ENCODE measurements at places on chromosomes 13 and 19.

DNA sequence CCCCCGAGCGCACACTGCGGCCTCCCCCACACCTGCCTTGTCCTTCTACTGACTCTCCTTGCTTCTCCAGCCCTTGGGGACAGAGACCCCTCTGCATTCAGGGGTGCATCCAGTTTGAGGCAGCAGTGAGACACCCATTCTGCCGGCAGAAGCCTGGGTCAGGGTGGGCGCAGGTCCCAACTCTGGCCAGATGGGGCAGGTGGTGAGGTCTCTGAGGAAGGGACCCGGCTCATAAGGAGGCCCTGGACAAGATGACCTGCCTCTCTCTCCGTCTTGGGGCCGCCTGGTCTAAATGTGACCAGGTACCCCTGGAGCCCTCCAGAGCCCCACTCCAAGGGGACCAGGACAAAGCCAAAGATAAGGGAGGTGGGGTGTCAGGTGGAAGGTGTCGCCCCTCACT is 6.1 kb downstream of the CHERP start:
- no peak for DNase-seq

GRCh38 chr13:25267715-25268114 is 19.6 kb downstream of the MTMR6 start:
- no peak for DNase-seq

DNA sequence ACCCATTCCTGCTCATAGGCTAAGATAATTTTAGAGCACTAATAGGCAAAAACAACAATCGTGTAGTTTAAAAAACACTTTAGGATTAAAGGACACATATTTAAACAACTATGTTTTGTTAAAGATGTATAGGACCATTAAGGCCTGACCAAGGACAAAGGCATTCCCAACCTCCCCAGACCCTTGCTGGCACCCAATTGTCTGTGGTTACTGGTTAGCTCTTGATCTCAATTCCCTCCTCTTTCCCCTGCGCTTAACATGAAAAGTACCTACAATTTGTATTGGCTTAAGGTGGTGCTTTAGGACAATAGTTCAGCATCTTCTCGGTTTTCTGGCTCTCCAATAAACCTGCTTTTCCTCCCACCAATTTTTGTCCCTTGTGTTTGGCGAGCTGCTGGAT is 51.0 kb downstream of the TEX26 start:
- no peak for DNase-seq

GRCh38 chr19:18868380-18869022 is 27.5 kb downstream of the CERS1 start:
- no peak for DNase-seq

GRCh38 chr13:42959615-42960014 is 32.4 kb downstream of the EPSTI1 start:
- no peak for DNase-seq

DNA sequence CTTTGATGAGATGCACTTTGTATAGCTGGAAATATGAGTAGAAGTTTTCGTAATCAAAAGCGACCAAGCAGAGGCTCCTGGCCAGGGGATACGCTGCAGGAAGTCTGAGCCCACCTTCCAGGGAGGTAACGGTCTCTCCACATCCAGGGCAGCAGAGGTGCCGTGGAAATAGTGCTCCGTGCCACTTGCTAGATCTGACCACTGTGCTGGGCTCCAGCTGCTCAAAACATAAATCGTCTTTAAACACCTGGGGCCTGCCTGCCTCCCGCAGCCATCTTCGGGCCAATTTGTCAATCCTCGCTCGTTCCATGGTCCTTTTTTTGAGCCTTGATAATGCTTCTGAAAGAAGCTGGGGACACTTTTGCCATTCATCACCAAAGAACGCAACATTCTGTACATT is 445.0 kb downstream of the ZNF536 start:
- DNase-seq: no peak

DNA sequence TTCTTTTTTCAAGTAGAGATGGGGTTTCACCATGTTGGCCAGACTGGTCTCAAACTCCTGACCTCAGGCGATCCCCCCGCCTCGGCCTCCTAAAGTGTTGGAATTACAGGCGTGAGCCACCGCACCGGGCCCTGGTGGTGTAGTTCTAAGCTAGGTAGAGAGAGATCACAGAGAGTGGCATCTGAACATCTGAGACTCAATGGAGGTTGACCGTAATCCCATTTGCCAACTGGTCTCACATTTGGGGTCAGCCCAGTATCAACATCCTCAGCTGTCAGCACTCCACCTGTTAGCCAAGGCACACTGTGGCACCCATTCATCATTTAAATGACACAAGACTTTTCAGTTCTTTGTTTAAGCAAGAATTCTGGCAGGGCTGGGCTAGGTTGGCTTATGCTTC is 8.1 kb downstream of the SELENOW start:
- DNase-seq: no peak

DNA sequence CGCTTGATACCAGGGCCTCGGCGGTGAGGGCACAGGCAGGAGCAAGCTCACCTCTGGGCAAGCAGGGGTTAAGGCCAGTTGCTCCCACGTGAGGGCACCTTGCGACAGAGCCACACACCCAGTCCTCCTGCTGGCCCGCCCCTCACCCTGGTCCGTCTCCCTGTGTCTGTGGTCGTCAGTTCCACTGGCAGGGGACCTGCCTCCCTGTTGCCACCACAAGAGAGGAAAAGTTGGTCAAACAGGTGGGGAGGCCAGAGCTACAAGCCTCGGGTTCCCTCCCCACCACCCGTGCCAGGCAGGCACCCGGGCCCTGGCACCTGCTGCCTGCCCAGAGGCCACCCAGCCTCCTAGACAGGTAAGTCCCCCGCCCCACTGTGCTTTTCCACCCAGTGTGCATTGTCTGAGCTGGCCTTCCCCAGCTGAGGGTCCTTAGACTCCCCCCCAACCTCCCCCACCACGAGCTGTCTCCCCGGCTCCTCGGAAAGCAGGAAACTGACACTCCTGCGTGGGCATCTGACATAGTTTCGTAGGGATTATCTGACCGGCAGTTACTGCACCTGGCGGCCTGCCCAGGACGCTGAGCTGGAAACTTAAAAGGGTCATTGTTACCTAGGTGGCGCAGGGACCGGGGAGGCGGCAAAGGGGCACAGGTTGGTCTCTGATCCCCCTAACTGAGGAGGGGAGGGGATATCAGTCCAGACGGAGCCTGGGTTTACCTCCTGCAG is at the start of gene TJP3:
Gene TJP3 (plus strand): TSS at position 178 of the 725 bp plus-strand sequence. CDS start 20,049 bp downstream, outside the sequence.
- no peak for DNase-seq

- no peak for DNase-seq
Measured at GRCh38 chr13:109976206-109976997, 190.0 kb upstream of the IRS2 start.

DNA sequence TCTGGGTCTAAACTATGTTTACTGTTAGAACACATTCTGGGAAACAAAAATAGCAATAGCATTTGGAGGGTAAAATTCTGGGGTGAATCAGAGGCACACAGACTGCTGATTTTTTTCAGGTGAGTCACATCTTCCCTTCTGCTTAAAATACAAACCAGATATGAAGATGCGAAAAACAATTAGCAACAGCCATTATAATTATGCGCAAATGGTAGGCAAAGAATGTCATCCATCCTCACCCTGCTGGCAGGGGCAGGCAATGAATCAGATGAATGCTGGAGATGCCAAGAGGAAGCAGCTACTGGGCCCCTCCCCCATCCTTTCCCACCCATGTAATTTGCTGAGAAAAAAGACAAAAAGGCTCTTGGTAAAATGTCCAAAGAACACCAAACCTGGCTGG is 282.9 kb downstream of the KLF5 start:
- DNase-seq: no peak

GRCh38 chr13:108176685-108177274 is 38.6 kb downstream of the LIG4 start:
- peak; percentile 49 for DNase-seq

- no peak for DNase-seq
Measured at GRCh38 chr19:12932392-12933286, 872 bp downstream of the FARSA start.

- no peak for DNase-seq
Measured at GRCh38 chr19:47598407-47599349, 10.3 kb upstream of the BICRA start.

DNA sequence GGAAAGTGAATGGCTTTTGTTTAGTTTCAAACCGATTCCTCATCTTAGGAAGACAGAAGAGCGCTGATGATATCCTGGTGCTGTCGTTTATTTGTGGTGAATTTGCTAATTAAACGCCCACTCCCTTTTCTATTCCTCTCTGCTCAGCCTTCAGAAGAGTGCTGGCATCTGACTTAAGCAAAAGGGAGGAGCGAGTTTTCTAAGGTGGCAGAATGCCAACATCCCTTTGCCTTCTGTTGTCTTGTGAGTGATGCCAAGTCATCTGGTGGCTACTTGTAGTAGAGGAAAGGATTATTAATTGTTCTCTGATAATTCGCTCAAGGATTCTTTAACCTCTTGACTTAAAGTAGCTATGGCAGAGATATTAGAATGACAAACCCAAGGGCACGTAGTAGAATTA is 68.1 kb downstream of the ERCC5 start:
- no peak for DNase-seq

DNA sequence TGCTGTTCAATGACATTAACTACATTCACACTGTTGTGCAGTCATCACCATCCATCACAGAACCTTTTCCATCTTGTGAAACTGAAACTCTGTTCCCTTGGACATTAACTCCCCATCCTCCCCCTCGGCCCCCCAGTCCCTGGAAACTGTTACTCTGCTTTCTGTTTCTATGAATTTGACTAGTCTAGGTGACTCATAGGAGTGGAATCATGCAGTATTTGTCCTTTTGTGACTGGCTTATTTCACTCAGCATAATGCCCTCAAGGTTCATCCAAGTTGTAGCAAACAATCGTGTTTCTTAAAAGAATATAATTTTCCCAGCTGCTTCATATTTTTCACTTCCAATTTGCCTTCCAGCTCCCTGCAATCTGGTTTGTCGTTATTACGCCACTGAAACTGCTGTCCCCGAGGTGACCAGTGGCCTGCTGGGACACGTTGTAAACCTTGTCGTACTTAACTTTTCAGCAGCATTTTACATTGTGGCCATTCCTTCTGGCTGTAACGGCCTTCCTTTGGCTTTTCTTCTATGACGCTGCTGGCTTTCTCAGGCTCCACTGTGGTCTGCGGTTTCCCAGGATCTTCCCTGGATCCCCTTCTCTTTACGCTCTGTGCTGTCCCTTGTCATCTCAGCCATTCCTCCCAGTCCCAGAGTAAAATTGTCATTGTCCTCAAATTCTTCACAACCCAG is 74.0 kb downstream of the DHRS12 start:
- peak; percentile 37 for DNase-seq

DNA sequence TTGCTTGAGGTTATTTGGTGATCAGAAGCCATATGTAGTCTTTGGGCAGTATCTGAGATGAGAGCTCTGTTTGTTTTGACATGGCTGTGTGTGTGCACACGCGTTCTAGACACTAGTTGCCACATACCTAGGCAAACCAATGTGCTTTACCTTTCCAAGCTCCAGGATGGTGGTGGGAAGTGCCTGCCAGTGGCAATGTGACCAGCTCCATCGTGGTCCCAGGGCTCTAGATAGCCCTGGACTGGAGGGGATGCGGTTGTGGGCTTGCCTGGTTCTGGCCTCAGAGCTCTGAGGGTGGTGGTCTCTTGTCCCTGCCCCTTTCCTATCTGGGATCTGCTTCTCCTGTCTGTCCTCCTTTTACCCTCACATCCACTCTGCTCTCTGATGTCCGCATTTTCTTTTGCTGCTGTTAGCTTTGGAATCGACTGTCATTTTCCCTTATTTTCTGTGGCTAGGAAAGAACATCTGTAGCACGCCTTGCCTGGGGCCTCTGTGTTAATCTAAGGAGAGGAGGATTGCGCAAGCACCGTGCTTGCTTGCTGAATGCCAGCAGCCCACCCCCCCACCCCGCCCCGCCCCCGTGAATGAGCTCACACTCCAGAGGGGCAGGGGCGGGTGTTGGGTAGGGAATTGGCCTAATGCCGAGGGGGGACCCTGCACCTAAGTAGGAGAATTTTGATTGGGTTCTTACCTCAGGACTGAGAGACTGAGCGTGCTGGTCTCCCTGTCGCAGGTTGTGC is 89.5 kb downstream of the ARHGEF7 start:
- no peak for DNase-seq

GRCh38 chr13:72295153-72295552 is 428.1 kb upstream of the DACH1 start:
- DNase-seq: no peak

GRCh38 chr13:50693727-50694126 is 149.8 kb downstream of the DLEU7 start:
- no peak for DNase-seq

GRCh38 chr13:26656919-26657318 is 99.4 kb downstream of the WASF3 start:
- DNase-seq: no peak

DNA sequence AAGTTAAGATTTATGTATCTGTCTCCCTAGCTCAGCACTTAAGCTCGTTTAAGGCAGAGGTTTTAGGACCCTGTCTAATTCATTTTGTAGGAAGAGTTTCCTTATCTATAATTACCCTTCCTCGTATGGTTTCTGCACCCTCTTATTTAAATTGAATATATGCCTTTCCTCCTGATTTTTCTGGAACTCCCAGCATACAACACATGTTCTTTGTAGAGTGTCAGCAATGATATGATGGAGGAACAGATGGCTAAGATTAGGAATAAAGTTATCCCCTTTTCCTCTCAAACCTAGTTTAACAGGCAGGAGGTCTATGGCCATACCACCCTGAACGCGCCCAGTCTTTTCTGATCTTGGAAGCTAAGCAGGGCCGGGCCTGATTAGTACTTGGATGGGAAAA is 359.5 kb downstream of the PCDH17 start:
- no peak for DNase-seq

DNA sequence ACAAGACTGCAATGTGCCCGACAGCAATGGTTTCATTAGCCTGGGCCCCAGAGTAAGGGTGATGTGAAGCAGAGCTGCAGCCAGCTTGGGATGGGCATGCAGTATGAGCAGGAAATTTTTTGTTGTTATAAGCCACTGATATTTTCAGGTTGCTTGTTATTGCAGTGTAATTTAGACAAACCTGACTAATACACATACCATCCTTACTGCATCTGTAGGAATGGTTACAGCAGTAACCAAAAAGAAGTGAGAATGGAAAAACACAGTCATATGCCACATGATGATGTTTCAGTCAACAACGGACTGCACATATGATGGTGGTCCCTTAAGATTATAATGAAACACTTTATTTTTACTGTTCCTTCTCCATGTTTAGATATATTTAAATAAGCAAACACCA is 8.6 kb upstream of the POMP start:
- no peak for DNase-seq

- no peak for DNase-seq
Measured at GRCh38 chr19:38079926-38080380, 144.1 kb downstream of the DPF1 start.

GRCh38 chr13:73602295-73602694 is 531.9 kb downstream of the KLF12 start:
- no peak for DNase-seq

- DNase-seq: no peak
Measured at GRCh38 chr19:51692468-51692867, 662 bp upstream of the SPACA6 start.

GRCh38 chr13:28583651-28584091 is 75.3 kb upstream of the POMP start:
- DNase-seq: no peak

- no peak for DNase-seq
Measured at GRCh38 chr19:8233370-8233769, 24.2 kb downstream of the CERS4 start.

- DNase-seq: no peak
Measured at GRCh38 chr13:47372751-47373150, 475.9 kb upstream of the HTR2A start.

- DNase-seq: no peak
Measured at GRCh38 chr19:6233056-6233826, 46.5 kb downstream of the MLLT1 start.

Data from activated T-cell treated with anti-CD3 and anti-CD28 coated beads, Interleukin-2, amount 50 U/mL, for 72 hours (primary cell).